CD4-positive, CD25-positive, alpha-beta regulatory T cell (primary cell): ENCODE measurements at places on chromosomes 16 and 17.

- DNase-seq: no peak
These were observed 68.0 kb downstream of the ABR start for GRCh38 chr17:1111599-1112443.

- DNase-seq: no peak
These were observed 145.6 kb upstream of the MYOCD start for GRCh38 chr17:12519956-12520594.

- DNase-seq: no peak
These were observed 9.3 kb downstream of the JPT1 start for GRCh38 chr17:75144816-75145512.

GRCh38 chr17:5425826-5426225, 5.8 kb downstream of the RPAIN start:
- no peak for DNase-seq

- DNase-seq: no peak
These were observed 1144.4 kb upstream of the GOT2 start for GRCh38 chr16:59878479-59878878.
